ENCODE measurements at places on chromosomes 12 and 14.

GRCh38 chr14:22487941-22488340, 101.1 kb downstream of the DAD1 start:
- no peak for DNase-seq

DNA sequence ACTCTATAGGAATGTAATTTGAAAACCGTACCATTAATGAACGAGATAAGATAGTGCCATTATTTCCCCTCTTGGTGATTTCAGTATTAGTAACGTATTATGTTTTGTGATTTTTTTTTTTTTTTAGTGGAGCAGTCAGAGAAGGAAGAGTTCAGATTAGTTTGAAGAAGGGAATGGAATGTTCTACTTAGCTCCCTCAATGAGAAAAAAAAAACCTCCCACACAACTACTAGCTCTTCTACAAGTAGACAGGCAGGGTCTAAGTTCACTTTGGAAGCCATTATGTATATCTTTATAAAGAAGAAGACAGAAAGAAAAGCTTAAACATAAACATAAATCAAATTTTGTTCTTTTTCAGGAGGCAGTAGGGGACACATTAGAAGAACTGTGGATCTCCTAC, 27.3 kb downstream of the PNMA1 start:
- DNase-seq = no peak

DNA sequence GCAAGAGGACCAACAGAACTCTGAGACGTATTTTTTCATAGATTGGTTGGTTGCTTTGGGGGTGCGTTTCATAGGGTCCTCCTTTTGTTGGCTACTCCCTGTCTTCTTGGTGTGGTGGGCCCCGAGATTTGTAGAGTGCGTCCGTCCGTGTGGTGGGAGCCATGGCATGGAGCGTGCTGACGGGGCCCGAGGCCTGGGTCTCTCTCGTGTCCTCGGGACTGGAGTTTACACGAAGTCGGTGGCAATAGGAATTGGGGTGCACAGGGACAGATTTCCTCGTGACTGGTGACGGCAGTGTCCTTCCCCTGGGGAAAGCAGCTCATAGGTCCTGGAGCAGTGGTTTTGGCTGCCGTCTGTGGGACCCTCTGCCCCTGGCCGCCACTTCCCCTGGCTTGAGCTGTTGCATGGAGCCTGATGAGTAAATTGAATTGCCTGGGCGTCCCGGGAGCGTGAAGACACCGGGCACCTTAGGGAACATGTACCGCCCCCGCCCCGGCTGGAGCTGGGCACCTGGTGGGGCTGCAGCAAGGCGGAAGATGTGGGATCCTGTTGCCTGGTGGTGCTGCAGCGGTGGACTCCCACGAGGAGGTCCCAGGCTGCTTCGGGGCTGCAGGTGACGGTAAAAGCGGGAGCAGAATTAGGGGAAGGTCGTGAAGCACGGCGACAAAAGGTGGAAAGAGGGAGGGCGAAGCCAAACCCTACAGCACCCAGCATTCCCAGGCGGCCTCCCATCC, 153.7 kb upstream of the ALG10B start:
- no peak for DNase-seq

- DNase-seq = no peak
Measured at GRCh38 chr14:74504412-74504811, 10.8 kb downstream of the ISCA2 start.

- DNase-seq = no peak
Measured at GRCh38 chr12:44780221-44780790, 95.8 kb downstream of the NELL2 start.

GRCh38 chr12:12582193-12582881, 19.7 kb upstream of the DUSP16 start:
- no peak for DNase-seq
